ENCODE measurements at places on chromosomes 1 and 21.

GRCh38 chr1:21340230-21340945 lies 50.1 kb upstream of the ECE1 start:
- no peak for DNase-seq

DNA sequence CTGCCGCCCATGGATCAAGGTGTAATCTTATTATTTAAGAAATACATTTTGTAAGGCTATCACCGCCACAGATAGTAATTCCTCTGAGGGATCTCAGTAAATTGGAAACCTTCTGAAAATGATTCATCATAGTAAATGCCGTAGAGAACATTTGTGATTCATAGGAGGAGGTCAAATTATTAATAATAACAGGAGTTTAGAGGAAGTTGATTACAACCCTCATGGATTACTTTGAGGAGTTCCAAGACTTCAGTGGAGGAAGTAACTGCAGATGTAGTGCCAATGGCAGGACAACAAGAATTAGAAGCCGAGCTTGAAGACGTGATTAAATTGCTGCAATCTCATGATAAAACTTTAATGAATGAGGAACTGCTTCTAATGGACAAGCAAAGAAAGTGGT lies 280.1 kb downstream of the PTPRC start:
- DNase-seq: no peak

- no peak for DNase-seq
These were observed 134.6 kb downstream of the BRINP2 start for GRCh38 chr1:177305040-177306018.

GRCh38 chr1:70441392-70442035 lies 30.4 kb downstream of the CTH start:
- no peak for DNase-seq

GRCh38 chr1:199310708-199311107 lies 671.9 kb downstream of the PTPRC start:
- DNase-seq: no peak

DNA sequence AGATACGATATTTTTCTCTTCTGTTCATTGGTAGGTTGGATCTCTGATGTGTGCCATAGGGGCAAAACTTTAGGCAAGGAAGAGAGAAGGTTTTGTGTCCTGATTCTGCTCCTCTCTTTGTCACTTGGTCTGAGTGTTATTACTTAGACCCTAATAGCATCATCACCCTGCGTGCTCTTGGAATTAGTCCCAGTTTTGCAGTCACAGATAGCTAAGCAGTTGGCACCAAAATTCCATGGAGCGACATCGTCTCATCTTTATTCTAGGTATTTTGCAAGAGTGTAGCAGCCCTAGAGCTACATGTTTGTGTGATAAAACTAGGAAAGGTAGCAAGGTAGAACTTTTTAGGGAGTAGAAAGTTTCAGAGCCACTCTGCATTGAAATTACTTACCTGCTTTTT lies 23.8 kb downstream of the PIP5K1A start:
- DNase-seq: no peak

DNA sequence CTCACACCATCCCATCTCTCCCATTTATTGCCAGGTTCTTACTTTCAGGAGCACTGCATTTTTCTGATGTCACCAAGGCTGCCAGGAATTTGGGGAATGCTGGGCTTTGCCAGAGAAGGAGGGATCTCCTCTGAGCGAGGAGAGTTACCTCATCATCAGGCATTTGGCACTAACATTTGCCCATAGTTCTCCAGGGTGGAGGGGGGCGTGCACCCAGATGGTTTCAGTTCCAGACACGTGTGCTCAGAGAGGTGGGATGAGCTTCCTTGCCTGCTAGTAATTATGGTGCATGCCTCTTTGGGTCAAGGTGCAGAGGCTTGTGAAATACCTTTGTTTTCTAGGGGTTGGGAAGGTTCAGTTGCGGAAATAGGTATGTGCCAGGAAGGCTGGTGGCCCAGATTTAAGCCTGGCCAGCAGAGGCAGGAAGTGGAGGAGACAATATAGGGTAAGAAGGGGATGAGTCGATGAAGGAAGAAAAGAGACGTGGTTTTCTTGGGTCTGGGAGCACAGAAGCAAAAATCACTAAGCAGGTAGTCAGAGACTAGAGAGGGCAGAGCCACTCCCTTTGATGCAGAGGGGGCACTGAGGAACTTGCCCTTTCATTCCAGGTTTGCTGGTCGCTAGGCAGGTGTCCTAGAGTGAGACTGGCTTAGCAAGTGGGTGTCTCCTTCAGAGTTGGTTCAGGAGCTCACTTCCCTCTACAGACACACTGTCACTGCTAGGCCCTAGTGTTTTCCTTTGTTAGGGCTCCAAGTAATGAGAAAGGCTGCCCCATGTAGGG lies 7.2 kb downstream of the TUFT1 start:
- DNase-seq: no peak

DNA sequence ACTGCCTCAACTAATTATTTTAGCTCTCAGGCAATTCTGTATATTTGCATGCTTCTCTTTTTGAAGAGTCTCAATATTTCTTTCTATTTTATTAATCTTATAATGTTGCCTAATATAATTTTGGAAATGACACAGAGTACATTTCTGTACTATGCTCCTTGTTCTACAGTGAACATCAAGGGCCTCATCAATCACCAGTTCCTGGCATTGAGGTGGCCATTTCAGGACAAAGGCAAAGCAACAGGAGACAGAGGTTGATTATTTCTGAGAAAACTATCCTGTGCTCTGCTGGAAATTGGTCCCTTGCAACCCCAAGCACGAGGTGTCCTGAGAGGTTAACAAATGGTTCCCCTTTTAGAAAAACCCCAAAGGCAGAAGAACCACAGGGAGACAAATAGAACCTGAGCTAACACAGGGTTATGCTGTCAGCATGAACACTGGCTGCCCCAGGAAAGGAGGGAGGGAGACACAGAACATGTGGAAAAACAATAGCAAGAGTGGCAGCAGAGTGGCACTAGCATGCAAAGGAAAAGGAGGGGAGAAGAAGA lies 63.9 kb upstream of the VAV3 start:
- DNase-seq: no peak

- DNase-seq: no peak
These were observed 45.7 kb downstream of the SLC9A1 start for GRCh38 chr1:27109103-27109822.

GRCh38 chr1:86965012-86965826 lies 50.8 kb downstream of the HS2ST1 start:
- no peak for DNase-seq

DNA sequence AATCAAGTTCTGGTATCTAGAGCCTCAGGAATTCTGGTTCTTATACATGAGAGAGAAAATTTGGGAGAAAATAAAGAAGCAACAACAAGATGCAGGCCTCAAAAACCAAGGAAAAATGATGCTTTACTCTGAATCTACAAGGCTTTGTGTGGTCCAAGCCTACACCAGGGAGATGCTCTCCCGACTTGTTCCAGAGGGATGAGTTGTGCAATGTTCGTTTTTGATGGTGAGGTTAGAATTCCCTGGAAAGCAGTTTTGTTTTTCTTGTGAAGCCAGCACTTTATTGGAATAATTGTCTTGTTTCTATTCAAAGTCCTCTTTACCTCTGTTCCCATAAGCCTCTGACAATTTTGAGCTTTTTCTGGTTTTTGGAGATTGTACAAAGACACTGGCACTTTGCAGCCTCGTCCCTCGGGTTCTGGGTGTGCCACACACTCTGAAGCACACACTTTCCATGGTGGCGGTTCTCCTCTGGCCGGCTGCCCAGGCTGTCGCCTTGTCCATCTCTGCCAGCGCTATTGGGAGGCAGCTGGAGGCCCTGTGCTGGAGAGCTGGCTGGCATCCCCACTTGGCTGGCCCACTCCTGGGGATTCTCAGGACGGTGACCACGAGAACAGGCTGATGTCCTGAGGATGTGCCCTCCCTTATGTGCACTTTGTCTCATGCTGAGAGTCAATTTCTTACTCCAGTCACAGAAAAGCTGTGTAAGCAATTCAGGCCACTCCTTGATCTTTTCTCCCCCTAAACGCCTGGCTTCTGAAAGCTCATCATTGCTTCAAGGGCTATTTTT lies 70.2 kb downstream of the EDEM3 start:
- DNase-seq: no peak

GRCh38 chr1:21313203-21313885 lies 23.1 kb upstream of the ECE1 start:
- no peak for DNase-seq

DNA sequence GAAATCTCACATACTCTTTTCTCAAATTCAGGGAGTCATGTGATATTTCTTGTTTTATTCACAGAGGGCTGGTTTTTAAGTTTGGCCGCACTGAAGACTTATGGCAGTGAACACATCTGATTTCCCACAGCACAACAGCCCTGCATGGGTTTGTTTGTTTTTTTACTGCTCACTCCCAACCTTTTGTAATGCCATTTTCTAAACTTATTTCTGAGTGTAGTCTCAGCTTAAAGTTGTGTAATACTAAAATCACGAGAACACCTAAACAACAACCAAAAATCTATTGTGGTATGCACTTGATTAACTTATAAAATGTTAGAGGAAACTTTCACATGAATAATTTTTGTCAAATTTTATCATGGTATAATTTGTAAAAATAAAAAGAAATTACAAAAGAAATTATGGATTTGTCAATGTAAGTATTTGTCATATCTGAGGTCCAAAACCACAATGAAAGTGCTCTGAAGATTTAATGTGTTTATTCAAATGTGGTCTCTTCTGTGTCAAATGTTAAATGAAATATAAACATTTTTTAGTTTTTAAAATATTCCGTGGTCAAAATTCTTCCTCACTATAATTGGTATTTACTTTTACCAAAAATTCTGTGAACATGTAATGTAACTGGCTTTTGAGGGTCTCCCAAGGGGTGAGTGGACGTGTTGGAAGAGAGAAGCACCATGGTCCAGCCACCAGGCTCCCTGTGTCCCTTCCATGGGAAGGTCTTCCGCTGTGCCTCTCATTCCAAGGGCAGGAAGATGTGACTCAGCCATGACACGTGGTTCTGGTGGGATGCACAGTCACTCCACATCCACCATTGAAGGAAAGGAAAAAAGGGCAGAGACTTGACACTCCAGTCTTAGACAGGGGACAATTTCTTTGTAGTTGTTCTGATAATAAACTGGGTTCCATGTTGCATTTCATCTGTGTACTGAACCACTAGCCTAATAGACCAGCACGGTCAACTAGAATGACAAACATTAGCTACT lies 22.8 kb downstream of the TMEM50A start:
- DNase-seq: no peak

DNA sequence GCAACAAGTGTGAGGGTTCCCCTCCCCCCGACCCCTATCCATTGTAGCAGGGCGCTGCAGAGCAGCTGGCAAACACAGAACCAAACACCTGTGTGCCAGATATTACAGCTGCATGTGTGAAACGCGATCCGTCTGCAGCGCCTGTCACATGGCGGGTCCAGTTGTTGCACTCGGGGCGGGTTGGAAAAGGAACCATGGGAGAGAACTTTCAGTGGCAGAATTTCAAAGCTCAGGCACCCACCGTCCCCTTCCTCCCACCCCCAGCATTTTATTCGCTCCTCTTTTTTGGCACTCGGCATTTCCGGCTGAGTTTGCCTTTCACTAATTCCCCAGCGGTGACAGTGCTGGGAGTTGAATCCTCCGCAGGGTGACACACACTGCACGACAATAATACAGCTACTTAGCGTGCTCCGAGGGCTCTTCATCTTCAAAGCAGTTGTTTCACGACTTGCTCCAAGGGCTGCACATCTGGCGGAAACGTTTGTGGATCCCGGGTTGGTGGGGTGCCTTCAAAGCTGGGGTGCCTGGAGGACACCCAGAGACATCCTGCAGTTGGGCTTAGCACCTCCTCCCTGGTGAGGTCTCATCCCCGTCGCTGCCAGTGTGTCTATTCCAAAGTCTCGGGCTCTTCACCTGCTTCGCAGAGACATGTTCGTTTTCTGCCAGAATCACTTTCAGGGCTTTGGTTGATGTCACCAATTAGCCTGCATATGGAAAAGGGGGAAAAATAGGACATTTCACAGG lies 180.7 kb downstream of the ZBTB18 start:
- no peak for DNase-seq

DNA sequence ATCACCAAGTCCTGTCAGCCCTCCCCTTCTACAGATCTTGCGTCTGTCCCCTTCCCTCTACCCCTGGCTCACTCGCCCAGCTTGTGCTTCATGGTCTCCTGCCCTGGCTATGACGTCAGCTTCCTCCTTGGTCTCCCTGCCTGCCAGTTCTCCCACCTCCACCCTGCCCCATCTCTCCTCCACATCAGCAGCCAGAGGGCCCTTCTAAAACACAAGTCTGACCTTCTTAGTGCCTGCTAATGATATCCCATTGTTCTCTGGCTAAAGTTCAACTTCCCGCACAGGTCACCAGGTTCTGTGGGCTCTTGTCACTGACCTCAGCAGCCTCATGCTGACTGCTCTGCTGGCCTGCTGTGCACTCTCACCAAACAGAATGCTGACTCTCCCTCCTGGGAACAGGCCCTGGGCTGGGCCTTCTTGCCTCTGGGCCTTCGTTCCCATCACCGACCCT lies 24.7 kb upstream of the MYCL start:
- DNase-seq: no peak

- DNase-seq: no peak
These were observed 40.4 kb upstream of the BMP8A start for GRCh38 chr1:39450956-39451606.

DNA sequence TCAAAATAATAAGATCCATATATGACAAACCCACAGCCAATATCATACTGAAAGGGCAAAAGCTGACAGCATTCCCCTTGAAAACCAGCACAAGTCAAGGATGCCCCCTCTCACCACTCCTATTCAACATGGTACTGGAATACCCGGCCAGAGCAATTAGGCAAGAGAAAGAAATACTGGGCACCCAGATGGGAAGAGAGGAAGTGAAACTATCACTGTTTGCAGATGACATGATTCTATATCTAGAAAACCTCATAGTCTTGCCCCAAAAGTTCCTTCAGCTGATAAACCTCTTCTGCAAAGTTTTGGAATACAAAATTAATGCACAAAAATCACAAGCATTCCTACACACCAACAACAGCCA lies 442.7 kb downstream of the PTBP2 start:
- DNase-seq: no peak

- no peak for DNase-seq
These were observed 558 bp downstream of the USP1 start for GRCh38 chr1:62437273-62437940.

DNA sequence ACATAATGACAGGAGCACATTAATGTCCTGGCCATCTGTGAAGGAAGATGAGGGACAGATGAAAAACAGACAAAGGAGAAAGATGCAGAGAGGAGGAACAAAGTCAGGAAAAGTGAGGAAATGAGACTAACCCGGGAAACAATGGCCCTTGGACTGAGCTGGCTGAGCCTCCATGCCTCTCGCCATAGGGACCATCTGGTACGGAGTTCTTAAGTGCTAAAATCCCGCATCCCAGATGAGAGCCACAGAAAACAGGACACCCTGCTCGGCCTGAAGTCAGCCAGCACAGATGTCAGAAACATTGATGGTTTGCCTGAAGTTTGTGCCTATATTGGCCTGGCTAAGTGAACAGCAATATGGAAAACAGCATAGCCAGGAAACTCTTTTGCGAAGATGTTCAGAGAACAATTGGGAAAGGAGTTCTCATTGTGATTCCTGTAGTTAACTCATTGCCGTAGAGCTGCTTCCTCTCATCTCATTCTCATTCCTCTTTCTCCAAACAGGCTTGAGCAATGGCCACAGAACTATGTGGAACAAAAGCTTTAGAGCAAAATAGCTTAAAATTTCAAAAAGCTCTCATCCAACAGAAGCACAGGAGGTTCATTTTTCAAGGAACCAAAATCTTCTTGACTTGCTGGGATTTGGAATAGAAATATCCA lies 96.6 kb downstream of the ASTN1 start:
- DNase-seq: no peak
